ENCODE measurements at places on chromosomes 11 and 22.

DNA sequence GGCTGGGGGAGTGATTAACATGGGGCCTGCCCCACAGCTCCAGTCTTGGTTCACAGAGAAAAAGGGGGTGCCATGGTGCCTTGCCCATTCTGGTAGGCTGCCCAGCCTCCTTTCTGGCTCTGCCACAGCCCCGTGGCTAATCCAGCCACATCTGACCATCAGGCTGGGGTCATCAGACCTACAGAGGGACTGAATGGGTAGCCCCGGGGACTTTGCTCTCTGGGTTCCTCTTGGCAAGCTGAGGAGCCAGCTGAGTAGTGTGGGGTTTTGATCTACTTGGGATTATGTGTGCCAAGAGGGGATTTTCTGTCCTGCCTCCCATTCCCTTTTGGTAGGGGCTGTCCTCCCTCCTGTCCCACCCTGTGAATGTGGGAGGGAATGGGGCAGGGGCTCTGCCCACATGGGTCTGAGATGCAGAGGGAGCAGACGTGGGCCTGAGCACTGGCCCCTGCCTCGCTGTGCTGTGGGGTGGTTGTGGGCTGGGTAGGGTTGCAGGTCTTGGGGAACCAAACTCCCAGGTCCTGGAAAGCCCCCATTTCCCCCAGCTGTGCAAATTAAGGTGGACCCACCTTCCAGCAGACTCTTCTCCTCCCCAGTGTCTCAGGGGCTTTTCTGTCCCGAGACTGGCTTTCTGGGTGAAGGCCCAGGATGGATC lies 32.0 kb downstream of the CD82 start:
- DNase-seq = no peak

GRCh38 chr22:30843245-30843644 lies 125.3 kb downstream of the MORC2 start:
- DNase-seq = no peak

DNA sequence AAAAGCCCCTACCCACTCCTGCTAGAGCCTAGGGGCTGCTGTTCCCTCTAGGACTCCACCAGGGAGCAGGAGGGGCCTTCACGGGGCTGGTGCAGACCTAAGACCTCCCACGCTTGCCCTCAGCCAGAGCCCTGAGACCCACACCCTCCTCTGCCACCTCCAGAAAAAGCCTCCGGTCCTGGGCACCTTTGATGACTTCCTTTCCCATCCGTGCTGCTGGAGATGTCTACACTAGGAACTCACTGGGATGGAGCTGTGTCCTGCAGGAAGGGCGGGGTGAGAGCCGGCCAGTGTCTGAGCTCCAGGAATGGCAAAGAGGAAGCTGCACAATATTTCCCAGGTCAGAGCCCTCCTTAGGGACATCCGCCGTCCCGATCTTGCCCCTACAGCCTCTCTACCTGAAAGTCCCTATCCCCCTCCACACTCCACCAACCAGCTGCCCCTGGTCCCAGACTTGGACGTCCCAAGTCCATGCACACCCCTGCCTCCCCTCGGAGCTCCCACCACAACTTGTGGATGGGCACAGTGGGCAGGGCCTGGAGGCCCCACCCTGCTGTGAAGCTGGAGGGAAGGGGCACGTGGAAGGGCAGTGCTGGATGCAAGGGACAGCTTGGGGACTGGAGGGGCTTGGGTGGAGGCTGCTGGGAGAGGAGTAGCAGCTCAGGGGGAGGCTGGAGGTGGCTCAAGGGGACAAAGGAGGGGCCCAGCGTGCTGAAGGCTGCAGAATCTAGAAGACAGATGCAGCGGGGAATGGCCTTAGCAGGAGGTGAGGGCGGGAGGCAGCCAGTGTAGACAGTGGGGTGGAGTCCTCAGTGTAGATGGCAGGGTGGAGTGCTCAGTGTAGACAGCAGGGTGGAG lies 13.5 kb upstream of the LRP5 start:
- no peak for DNase-seq

GRCh38 chr22:37164505-37164887 lies 14.8 kb upstream of the IL2RB start:
- DNase-seq = no peak

- DNase-seq = no peak
These were observed 45.4 kb downstream of the CTTN start for GRCh38 chr11:70443773-70444030.

GRCh38 chr11:44017443-44018126 lies 30.2 kb upstream of the ACCSL start:
- no peak for DNase-seq

DNA sequence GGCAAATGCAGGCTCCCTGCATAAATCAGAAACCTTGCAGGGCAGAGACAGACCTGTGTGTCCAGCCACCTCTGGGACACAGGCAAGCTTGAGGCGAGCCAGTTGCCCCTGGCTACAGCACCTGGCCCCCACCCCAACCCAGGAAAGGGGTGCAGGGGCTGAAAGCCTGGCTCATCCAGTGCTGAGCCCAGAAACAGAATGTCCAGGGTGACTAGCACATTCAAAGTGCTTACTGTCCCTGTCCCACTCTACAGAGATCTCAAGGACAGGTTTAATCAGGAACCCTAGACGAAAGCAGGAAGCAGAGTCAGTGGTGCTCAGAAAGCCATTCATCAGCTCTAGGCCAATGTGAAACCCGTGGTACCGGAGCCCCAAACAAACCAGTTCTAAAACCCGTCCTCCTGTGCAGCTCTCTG lies 31.9 kb downstream of the PLEKHA7 start:
- no peak for DNase-seq

GRCh38 chr11:42524534-42525227 lies 787.1 kb upstream of the API5 start:
- DNase-seq = no peak

DNA sequence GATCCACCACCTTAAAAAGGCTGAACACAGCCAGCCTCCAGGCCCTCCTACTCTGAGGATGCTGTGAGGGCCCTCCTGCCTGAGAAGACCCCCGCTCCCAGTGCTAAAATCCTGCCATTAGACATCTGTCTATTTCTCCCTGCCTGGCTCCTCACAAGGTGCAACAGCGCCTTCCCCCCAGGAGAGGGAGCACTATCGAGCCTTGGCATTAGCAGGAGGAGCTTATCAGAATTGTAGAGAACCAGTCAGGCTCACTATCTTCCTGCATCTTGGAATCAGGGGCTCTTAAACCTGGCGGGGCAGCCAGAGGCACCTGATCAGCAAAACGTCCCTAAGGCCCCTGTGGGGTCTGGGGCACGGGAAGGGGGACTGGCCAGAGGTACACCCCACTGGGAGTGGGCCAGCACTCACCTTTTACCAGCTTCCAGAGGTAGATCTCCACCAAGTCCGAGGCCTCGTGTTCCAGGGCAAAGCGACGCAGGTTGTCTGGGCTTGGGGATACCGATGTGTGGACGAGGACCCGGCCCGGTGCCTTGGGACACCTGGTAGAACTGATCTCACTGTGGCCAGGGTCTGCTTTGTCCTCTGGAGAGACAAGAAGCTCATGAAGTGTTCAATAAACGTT lies 28.7 kb downstream of the CHRDL2 start:
- DNase-seq = no peak

- DNase-seq = no peak
These were observed 118.1 kb downstream of the ETS1 start for GRCh38 chr11:128469220-128469619.

DNA sequence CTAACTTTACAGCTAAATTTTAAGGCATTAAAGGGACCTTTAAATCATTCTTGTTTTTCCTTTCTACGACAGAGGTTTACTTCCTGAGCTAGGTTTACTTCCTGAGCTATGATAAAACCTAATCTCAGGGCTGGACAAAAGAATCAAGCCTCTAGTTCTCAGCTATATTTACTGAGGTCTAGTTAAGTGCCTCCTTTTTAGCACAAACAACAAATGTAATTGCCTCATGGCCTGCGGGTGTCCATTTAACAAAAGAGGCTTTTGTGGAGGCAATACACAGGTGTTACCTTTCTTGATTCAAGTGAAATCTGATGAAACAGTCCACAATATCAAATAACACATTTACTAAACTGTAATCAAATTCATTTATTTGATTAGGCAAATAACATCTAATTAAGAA lies 67.3 kb downstream of the IMMP1L start:
- DNase-seq = no peak

GRCh38 chr11:64845129-64845775 lies 799 bp upstream of the CDC42BPG start:
- DNase-seq = no peak

- no peak for DNase-seq
These were observed 684.9 kb upstream of the CCDC90B start for GRCh38 chr11:83971063-83971462.

DNA sequence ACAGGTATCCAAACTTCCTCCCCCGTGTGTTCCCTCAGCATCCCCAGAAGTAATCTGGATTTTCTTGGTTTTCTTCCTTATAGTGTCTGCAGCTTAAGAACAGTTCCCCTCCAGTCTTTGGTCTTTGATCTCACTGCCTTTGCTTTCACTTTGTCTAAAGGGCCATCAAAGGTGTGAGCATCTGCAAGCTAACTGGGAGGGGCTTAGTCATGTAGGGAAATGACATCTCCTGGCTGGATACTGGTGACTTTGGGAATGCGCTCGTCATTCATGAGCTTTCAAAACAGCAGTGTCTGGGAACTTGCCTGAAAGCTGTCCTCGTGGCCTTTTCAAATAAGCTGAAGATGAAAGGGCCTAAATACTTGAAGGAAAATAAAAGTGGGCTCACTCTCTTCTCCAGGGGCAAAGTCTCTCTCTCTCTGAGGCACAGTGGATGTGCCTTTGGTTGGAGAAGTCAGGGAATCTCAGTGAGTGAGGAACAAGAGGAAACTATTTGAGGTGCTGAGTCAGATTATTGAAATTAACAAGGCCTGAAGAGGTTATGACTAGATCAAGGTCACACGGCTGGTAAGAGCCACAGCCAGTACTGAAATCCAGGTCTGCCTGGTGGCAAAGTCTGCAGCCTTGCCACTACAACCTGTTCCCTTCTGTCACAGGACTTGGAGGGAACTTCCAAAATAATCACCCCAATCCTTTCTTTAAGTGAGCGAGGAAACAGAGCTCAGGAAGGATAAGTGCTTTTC lies 45.6 kb upstream of the TENM4 start:
- DNase-seq = no peak

GRCh38 chr11:74256378-74257133 lies 54.9 kb downstream of the P4HA3 start:
- DNase-seq = no peak

DNA sequence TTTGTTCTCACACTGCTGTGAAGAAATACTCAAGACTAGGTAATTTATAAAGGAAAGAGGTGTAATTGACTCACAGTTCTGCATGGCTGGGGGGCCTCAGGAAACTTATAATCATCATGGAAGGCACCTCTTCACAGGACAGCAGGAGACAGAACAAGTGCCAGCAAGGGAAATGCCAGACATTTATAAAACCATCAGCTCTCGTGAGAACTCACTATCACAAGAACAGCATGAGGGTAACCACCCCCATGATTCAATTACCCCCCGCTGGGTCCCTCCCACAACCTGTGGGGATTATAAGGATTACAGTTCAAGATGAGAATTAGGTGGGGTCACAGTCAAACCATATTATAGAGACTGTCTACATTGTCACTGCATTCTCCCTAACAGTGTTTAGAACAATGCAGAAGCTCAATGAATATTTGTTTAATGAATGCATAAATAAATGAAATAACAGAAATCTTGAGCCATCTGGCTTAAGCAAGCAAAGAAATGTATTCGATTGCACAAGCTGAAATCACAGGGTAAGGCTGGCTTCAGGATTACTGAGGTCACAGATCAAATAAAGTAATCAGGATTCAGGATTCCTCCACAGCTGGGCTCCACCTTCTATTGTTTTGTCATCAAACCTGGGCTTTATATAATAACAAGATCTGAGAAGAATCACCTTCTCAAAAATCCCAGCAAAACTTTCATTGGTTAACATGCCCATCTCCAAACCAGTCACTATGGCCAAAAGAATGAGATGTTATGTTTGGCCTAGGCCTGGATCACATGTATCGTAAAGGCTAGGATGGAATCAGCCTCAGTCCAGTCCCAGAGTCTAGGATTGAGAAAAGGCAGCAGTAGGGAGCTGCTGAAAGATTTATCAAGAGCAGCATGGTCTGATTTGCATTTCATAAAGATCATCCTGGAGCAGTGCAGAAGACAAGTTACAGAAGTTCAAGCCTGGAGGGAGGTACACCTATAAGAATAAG lies 137.8 kb upstream of the UBASH3B start:
- no peak for DNase-seq

- peak; percentile 48 for DNase-seq
These were observed 1.7 kb downstream of the SMTN start for GRCh38 chr22:31082606-31083376.

DNA sequence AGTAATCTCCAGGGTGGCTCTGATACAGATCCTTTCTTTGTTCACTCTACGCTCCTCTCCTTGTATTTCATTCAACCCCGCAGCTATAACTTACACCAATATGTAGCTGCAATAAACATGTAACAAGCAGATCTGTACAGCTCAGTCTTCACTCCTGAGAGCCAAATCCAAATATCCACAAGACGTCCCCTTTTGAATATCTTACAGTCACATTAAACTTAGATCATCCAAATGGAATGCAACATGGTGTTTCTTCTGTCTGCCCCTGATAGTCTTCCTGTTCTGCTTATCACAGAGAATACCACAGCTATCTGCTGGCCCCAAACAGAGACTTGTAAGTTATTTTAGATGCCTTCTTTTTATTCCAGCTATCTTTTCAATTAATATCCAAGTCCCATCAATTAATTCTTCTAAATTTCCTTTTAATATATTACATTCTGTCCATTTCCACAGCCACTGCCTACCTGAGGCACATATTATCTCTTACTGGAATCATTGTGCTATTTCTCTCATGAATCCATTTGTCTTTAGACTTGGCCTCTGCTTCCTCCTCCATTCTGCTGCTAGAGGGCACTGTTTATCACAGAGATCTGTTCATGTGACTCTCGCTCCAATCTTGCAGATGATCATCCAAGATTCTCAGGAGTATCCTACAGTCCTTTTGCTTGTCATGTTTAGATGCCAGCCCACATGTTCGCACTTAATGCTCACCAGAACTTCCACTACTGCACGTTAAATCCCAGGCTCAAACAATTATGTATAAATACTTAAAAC lies 908.6 kb downstream of the NTM start:
- DNase-seq = no peak

DNA sequence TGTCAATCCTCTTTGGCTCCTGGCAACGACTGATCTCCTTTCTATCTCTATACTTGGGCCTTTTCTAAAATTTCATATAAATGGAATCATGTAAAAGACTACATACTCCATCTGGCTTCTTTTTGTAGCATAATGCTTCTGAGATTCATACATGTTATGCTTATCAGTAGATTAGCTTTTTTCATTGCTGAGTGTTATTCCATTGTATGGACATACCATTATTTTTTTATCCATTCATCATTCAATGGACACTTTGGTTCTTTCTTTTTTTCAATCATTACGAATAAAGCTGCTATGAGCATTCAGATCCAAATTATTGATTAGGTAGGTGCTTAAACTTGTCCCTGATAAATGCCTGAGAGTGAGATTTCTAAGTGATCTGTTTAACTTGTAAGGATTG lies 11.7 kb upstream of the ARL14EP start:
- DNase-seq = no peak

DNA sequence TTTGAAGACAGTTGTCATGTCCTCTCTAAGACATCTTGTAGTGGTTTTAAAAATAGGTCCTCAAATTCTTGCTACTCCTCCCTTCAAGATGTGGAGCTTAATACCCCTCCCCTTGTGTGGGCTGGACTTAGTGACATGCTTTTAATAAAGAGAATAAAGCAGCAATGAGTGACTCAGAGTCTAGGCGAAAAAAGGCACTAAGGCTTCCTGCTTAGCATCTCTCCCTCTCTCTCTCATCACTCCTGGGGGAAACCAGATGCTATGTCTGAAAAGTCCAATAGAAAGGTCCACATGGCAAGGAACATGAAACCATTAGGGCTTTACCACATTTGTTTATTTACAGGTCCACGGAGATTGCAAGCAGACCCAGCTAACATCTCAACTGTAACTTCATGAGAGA lies 11.7 kb downstream of the SERGEF start:
- DNase-seq = no peak
